ENCODE measurements at places on chromosomes 13 and 19.
A peak's percentile ranks its signal among the peaks of the same experiment; 100 is the strongest.

DNA sequence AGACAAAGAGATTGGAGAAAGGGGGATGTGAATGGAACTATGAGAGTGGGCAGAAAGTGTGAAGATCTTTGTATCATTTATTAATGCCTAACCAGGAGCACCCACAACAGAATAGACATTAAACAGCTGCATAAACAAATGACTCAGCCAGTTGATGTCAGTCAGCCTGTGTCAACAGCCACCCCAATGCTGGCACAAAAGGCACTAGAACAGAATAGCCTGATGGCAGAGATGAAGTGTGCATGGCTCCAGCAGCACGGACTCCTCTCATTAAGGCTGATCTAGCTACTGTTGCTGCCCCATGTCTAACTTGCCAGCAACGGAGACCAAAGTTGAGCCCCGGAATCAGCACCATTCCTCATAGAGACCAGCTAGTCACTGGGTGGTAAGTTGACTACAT lies 7.8 kb downstream of the CPB2 start:
- no peak for DNase-seq

- no peak for DNase-seq
Measured at GRCh38 chr19:20080656-20081055, 2.9 kb downstream of the ZNF90 start.

DNA sequence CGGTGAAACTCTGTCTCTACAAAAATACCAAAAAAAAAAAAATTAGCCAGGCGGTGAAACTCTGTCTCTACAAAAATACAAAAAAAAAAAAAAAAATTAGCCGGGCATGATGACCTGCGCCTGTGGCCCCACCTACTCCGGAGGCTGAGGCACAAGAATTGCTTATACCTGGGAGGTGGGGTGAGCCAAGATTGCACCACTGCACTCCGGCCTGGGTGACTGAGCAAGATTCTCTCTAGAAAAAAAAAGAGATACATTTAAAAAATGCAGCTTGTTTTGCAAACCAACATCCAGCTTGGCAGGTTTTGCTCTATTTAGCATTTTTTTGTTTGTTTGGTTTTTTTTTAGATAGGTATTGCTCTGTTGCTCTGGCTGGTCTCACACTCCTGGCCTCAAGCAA lies 6.7 kb upstream of the PGPEP1 start:
- no peak for DNase-seq

DNA sequence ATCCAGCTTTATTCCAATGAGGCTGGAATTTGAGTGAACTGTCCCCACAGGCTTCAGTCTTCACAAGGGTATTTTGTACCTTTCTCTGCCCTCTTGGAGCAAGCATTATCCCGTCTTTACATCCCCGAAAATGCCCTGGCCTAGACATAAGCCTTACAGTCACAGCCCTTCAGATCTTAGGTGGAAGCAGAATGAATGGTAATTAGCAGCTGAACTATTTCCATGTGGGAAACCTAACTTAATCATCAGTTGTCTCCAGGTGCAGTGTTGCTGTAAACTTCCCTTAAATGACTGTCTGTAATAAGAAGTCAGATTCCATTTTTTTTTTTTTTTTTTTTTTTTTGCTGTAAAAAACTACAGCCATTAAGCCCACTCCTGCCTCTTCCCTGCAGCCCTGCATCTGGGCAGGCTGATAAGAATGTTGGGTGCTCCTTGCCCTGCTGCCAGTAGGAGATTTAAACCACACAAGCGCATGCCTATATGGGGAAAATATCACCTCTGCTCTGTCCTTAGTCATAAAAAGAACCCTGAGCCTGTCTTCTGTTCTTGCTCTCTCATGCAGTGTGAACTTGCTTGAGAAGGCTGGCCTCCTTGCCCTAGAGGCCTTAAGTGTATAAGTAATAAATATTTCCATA lies 426.8 kb upstream of the SLITRK5 start:
- no peak for DNase-seq

DNA sequence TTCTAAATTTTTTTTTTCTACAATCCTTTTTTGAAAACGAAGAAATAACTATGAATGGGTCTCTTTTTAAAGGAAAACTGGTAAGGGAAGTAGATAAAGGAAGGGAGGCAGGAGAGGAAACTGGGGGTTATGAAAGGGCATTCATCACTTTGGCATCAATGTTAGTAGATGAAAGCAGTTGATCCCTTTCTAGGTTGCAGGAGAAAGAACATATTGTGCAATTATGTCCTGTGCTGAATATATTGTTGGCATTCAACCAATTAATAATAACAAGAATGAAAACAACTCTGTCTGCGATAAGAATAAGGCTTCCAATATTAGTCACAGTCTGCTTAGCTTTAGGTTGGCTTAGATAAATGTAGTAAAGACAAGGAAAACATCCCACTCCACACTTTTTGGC lies 796.8 kb upstream of the KLHL1 start:
- no peak for DNase-seq

DNA sequence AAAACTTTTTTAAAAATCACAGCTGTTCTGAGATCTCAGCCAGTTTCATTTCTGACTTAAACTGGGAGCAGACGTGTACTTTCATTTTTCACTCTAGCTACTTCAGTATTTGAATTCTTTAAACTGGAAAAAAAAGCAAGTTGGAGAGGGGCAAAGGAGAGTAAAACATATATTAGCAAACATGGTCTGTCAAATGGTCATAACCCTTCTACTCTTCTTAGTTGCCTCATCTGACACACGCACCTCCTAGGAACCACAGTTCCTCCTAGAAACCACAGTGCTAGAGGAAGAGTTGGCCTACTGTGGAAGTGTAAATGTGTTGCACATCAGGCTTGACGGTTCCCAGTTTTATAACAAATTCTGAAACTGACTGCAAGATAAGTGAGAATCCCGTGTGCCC lies 47.2 kb downstream of the TM9SF2 start:
- DNase-seq = peak; percentile 11

DNA sequence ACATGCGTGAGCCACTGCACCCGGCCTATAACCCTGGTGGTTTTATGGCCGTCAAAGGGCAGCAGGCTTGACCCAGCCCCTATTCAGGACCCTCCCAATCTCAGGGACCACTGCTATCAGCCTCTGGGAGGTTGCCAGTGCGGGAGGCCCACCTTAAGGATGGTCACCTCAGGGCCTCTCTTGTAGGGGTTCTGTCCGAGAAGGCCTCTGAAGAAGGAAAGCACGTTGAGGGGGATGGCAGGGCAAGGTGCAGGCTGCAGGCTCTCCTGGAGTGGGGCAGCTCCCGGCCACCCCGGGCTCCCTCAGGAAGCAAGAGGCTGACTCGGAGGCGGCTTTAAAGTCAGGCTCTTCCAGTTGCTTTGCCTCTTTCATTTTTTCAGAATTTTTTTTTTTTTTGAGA lies 6.0 kb upstream of the GRTP1 start:
- DNase-seq = no peak

GRCh38 chr13:105048677-105049076 lies 1486.8 kb downstream of the EFNB2 start:
- DNase-seq = no peak

DNA sequence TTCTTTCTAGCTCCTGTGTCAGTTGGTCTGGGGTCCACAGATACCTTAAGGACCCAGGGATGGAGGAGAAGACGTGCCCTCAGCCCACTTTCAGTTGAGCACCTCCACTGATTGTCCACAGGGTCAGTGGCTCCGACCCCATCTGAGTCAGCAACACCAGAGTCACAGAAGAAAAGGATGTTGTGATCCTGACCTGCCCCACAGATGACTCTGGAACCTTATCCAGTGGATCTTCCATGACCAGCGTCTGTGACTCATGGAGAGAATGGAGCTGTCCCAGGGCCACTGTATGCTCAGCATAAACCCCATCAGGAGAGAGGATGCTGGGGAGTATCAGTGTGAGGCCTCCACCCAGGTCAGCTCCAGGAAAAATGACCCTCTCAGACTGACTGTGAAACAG lies 22.0 kb downstream of the CEACAM4 start:
- no peak for DNase-seq

DNA sequence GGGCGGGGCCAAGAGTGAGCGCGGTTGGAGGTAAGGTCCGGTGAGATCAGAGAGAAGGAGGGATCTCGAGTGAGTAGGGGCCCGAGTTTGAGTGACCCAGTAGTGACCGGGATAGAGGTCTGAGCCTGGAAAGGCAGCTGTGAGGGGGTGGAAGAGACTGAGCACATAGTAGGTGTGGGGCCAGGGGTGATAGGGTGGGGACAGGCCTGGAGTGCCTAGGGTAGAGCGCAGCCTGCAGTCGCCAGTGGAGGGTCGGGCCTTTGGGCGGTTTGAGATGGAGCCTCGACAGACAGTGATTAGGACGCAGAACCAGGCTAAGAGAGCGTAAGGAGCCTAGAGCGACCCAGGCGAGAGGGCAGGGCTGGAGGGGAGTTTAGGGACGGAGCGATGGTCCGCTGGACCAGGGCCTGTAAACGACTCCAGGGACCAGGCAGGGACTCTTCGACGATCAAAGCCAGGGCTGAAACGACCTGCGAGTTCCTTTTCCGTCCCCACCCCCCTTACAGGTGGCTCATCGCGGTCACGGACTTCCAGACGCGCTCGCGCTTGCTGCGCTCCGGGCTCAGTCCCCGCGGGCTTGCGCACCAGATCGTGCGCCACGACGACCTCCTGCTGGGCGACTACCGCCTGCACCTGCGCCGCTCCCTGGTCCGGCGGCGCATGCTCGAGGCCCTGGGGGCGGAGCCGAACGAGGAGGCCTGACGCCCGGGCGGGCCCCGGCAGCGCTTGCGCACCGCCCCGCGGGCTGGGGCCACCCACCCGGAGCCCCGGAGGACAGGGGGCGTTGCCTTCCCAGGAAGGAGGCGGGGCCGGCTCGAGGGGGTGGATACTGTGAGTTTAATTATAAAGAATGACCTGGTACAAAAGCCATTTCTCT lies 9.4 kb downstream of the C19orf81 start:
- peak; percentile 83 for DNase-seq

DNA sequence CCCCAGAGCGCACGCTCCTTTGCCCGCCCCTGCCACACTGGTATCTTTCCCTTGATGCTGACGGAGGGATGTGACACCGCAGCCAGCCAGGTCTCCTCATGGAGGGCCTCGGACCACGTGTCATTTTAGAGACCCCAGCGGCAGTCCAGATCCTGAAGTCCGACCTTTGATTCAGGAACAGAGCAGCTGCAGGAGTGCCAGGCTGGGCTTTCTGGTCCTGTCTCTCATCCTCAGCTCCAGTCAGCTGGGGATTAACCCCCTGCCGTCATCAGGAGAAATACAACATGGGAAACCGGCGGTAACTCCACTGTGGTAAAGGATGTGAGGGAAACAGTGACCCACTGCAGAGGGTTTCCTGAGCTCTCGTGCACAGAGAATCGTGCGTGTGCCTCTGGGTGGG lies 140.6 kb downstream of the SIPA1L3 start:
- no peak for DNase-seq

- DNase-seq = no peak
Measured at GRCh38 chr13:59651479-59651878, 512.2 kb downstream of the DIAPH3 start.

DNA sequence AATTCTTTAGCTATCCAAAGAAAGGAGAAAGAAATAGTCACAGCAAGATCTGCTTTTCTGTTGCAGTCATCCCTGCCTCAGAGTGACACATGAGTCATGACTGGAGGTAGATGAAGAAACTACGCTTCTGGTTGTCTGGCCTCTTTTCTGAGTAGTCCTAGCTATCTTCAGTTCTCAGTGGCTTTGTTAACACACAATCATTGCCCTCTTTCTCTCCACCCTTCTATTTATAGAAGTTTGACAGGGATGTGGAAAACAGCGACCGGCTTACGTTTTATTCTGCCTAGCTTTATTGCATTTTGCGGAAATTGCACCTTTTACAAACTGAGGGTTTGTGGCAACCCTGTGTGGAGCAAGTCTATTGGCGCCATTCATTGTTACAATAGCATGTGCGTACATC lies 26.7 kb downstream of the SPATA13 start:
- no peak for DNase-seq

All from CD4-positive, alpha-beta T cell treated with Interleukin-4 for 1 hour (primary cell).